ENCODE measurements at places on chromosomes 2 and 18.

DNA sequence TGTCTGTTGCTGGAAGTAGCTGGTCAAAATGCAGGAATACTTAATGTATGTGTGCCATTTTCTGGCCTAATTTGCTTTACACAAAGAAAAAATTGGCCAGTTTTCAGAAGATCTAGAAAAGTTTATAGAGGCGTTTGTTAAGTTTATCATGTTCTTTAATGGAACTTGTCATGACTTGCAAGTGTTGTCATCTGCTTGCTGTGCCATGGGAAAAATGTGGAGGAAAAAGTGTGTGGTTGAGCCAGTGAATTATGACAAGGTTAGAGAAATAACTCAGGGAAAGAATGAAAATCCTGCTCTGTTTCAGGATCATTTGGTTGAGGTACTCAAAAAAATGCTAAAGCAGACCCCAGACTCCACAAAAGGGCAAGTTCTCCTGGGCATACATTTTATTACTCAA is 301.6 kb upstream of the CDH2 start:
- DNase-seq = no peak

DNA sequence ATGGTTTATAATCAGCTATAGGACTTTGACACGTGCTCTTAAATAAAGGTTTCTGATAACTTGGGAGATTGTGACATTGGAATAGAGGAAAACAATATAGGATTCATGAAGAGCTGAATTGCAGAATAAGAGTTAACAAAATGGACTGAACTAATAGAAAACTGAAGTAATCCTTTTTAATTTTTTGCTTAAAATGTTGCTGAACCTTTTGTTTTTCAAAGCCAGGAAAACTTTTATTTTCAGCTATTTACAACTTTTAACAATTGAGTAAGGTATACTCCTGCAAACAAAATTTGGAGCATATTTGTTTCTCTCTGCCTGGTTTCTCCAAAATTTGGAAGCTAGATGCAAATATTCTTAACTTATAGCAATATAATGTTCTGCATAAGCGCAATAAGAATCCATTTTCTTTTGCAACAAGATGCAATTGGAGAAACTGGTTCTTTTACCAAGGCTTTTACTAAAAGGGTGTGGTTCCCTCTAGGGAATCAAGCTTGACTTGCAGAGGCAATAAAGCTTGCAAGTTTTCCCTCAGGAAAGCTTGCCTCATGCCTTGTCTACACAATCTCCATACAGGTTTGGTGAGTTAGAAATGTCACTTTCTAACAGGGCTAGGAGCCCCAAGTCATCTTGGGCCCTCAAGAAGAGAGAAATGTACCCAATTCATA is 10.3 kb upstream of the PDK1 start:
- DNase-seq = no peak

DNA sequence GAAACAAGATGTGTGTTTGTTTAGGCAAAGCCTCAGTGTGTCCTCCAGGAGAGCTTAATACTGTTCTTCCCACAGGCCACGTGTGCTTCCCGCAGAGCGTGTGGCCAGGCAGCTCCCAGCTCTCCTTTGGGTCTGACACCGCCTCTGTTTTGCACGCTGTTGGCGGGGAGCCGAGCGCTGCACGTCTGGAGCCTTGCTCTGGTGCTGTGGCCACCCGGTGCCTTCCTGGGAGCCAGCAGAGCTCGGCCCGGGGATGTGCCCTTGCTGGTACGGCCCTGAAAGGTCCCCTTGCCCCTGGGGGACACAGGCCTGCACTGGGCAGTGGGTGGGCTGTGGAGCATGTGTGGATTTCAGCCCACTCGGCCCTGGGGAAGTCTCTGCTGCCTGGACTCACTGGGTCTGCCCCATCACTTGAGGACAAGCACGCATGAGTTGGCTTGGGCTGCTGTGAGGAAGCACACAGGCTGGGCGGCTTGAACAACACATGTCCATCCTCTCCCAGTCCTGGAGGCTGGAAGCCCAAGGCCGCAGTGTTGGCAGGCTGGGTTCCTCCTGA is 160.7 kb upstream of the HDAC4 start:
- DNase-seq = no peak

GRCh38 chr2:174776223-174776622 is 12.0 kb upstream of the CHRNA1 start:
- DNase-seq = no peak

GRCh38 chr18:32276906-32277305 is 87.1 kb downstream of the MEP1B start:
- no peak for DNase-seq

GRCh38 chr2:112725545-112726457 is 5.0 kb downstream of the NT5DC4 start:
- no peak for DNase-seq

GRCh38 chr2:197255543-197255942 is 55.0 kb downstream of the ANKRD44 start:
- no peak for DNase-seq

GRCh38 chr2:156445296-156446220 is 9.4 kb downstream of the GPD2 start:
- DNase-seq = no peak

DNA sequence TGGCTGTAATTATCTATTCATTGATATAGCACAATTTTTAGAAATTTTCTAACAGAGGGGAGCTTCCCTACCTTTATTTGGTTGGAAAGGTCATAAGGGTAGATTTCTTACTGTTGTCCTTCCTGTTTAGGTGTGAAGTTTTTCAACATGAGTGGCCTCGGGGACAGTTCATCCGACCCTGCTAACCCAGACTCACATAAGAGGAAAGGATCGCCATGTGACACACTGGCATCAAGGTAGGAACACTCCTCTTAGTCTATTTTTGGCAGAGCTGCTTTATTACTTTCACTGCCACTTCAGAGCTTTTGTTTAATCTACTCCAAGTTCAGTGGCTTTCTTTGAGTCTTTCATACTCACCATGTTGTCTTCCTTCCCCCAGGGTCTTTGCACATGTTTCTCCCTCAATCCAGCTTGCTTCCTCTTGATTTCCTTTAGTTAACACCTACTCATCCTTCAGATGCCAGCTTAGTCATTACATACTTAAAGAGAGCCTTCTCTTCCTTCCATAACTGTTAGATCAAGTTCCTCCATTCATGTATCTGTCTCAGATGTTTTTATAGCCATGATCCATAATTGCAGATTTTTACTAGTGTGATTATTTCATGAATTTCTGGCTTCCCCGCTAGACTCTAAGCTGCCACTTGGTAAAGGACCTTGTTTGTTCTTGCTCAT is 134.5 kb downstream of the PTRHD1 start:
- no peak for DNase-seq

DNA sequence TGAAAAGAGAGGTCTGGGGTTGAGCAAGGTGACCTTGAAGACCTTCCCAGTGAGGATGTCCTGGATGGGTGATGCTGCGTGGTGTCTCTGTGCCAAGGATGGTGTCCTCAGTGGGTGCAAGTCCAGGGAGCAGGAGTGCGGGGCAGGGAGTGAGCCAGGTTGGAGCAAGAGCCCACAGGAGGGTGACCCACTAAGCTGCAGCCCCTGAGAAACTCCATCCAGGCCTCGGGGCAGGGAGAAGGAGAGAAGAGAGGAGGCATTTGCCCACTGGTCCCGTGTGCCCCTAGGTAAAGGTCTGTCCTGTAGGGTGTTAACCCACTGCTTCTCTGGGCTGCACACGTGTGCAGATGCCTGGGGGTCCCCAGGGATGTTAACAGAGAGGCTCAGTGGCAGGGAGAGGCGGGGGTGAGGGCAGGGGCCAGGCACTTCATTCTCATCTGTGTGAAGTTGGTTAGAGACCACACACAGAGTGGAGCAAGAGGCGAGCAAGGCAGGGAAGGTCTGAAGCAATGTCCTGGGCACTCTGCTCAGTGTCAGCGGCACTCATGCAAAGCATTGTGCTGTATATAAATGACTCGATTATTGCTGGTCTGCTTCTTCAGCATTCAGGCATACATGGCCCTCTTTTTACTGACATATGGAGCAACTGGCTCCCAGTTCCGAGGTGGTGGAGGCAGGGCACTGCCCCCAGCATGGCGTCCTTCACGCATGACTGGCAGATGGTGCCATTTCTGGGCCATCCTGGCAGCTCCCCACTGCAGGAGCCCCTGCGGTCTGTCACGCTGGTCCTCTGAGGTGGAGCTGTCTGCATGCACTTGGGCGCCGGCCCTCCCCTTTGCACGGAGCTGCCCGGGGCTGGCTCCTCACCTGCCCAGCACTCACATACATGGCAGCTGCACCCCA is 117.2 kb upstream of the HS6ST1 start:
- DNase-seq = no peak

DNA sequence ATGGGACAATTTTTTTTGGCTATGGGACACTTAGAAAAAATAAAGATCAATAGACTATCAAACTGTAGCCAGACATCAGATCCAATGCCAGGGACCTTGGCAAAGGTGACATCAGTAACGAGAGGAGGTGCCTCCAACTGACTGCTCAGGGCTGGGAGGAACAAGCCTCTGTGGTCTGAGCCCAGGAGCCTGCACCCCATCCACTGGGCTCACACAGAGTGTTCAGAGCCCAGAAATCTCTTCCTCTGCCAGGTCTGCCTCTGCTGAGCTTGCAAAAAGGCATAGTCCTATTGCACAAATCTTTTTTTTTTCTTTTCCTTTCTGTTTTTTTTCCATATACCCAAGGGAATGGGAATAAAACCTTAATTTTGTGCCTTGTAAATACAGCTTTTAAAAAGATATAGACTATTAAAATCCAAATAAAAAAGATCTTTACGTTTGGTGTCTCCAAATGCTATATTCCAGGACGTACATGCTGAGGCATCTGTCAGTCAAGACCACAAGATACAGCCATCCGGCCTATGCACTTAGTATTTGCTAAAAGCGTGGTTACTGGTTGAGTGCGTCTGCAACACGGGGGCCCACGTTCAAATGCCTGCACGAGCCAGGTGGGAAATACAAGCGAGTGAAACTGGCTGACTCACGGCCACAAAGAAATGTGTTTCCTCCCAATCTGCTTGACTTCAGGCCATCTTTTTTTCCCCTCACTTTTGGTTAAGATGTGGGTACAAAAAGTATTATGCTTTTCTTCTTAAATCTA is 7.8 kb upstream of the ARHGAP25 start:
- DNase-seq = peak; percentile 50

DNA sequence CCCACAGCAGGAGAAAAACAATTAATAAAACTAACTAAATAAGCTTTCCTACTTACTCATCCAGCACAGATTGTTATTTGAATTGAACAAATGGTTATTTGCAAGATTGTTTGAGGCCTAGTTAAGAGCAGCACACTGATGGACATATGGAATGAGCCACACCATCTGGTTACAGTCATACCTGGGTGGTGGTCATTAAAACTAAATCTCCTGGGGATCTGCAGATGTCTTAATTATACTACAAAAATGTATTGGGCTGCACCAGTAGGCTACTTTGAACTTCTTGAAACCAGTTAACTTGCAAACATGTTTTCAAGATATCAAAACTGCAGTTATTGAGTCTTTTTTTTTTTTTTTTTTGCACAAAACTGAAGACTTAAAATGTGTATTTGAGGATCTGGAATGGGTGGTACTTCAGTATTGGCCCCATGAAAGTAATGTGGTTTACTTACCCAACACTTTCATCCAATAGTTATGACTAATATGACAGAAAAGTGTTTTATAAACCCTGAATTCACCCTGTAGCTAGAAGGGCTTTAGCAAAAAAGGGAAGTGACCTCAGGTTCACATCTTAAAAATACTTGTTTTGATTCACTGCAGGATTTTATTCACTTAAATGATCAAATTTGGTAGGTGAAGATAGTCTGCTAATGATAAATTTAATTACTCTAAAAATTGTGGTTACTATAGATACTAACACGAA is 10.8 kb downstream of the AGFG1 start:
- no peak for DNase-seq

GRCh38 chr2:167785606-167786216 is 461.7 kb downstream of the STK39 start:
- DNase-seq = no peak

- no peak for DNase-seq
These were observed 72.4 kb downstream of the SLC16A14 start for GRCh38 chr2:229996320-229996719.

GRCh38 chr2:223647258-223647952 is 45.2 kb upstream of the SCG2 start:
- DNase-seq = no peak

DNA sequence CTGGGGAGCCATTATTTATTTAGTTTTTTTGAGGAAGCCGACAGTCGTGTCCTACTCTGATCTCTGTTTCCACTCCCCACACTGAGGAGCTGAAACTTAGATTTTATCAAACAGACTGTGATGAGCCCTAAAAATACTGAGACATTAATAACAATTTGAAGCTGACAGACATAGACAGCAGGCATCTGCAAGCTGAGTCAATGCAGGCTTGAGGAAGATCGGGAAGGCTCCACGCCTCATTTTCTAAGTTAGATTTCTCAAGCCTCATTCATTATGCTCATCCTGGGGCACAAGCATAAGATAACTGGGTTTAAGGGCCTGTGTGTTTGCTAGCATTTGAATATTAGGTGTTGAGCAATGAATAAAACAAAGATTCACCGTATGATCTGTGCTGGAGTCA is 26.3 kb downstream of the EFR3B start:
- DNase-seq = no peak

DNA sequence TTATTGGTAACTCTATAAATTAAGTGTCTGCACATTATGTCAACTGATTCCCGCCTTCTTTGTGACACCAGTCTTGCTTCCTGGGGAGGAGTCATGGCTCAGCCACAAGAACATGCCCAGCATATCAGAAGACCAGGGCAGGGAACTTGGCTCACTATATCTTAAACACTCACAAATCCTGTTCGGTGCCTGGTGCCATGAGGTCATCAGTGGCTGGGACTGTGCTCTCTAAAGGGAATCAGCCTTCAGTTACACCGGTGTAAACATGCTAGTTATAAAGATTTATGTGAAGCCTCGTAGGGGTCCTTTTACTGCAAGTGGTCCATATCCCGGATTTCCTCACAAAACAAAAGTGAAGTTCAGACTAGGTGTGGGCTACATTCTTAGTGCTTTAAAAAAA is 73.1 kb upstream of the ZNF521 start:
- DNase-seq = no peak

GRCh38 chr2:114864901-114865300 is 422.5 kb downstream of the DPP10 start:
- no peak for DNase-seq

DNA sequence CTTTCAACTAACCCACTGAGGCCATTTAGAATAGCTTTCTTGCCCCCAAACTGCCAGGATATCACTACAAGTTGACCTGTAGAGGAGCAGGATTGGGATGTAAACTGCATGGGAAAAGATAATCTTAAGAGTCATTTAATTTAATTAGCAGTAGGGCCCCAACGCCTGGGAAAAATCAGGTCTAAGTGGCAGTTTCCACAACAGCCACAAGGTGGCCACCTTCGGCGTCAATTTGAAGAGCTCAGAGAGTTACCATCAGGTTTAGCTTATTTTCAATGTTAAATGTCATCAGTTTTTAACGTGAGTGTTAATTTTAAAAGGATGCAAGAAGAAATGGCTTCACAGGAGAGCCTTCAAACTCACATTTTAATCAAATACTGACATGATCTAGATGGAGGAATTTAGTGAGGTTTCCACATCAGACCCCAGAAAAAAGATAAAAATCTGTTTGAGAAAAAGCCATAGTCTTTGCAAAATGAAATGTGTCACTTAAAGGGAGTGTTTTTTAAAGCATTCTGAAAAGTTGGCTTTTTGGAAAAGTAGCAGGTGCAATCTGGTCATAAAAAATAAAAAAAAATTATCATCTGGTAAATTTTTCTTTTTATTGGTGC is 77.3 kb upstream of the UPP2 start:
- peak; percentile 11 for DNase-seq

GRCh38 chr2:181658444-181658843 is 1.5 kb upstream of the CERKL start:
- no peak for DNase-seq

- DNase-seq = no peak
These were observed 14.4 kb downstream of the IL36B start for GRCh38 chr2:113038291-113038690.

All from DMS79 (cell line).